Left forelimb (tissue), 1 donor: ENCODE measurements at places on chromosomes 7 and 10.

DNA sequence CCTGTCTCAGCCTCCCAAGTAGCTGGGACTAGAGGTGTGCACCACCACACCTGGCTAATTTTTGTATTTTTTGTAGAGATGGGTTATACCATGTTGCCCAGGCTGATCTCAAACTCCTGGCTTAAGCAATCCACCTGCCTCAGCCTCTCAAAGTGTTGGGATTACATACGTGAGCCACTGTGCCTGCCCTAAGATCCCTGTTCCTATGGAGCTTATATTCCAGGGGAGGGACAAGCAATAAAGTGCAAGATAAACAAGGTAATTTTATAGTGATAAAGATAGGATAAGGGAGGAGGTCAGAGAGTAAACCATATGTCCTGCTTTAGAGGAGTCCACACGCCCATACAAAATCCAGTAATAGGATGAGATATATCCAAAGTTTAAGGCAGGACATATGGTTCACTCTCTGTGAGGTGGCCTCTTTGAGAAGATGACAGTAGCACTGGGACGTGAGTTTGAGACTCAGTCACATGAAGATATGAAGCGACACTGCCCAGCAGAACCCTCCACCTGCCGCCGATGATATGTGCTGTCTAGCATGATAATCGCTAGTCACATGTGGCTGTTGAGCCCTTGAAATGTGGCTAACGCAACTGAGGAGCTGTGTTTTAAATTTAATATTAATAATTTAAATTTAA is 113.5 kb upstream of the PDCD4 start:
- no peak for DNase-seq

DNA sequence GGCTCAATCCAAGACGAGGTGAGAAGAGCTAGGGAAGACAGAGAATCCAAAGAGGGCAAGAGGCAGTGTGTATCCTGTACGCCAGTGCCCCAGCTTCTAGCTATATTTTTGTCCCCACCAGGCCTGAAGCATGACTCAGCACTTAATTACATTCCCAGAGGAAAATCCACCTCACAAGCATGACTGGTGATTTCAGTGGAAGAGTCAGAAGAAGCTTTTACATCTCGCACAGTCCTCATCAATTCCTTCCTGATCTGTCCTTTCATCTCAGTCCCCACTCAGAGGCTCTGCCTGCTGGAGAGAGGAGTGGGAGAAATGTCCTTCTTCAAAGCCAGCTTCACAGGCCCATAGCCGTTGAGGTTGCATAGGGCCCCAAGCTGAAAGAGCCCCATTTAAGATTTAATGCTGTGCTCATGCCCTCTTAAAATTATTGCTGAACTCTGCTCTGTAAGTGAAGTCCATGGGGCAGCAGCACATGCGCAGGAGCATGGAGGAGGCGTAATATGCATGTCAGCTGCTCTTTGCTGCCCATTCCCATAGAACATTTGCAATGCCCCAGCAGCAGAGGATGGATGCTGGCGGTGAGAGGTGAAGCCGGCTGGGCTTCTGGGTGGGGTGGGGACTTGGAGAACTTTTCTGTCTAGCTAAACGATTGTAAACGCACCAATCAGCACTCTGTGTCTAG is 39.0 kb upstream of the AOAH start:
- DNase-seq = no peak

GRCh38 chr10:102639537-102639936 is 4.7 kb upstream of the TRIM8 start:
- DNase-seq = no peak

- DNase-seq = no peak
Observed at GRCh38 chr7:73451780-73452398, 18.3 kb downstream of the FZD9 start.

DNA sequence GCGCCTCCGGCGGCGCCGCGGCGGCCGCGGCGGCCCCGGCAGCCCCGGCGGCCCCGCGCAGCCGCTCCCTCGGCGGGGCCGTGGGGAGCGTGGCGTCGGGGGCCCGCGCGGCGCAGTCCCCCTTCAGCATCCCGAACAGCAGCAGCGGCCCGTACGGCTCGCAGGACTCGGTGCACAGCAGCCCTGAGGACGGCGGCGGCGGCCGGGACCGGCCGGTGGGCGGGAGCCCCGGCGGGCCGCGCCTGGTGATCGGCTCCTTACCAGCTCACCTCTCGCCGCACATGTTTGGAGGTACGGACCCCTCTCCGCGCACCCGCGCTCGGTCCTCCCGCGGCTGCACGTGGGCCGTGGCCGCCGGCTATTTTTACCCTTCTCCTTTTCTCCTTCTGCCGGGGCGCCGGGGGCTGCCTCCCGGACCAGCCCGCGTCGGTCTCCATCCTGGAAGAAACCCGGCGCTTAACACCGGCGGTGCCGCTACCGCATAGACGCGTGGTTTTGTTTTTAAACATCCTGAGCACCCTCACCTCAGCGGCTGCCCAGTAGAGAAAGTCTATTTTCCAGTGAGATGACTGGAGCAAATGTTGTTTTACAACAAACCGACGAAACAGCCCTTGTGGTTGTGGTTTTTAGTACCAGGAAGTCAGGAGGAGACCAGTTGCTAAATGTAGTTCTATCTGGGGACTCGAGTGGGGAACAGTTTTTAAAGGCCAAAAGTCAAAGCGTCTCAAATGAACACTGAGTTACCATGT is 1.3 kb downstream of the ZNRF2 start:
- peak; percentile 76 for DNase-seq

DNA sequence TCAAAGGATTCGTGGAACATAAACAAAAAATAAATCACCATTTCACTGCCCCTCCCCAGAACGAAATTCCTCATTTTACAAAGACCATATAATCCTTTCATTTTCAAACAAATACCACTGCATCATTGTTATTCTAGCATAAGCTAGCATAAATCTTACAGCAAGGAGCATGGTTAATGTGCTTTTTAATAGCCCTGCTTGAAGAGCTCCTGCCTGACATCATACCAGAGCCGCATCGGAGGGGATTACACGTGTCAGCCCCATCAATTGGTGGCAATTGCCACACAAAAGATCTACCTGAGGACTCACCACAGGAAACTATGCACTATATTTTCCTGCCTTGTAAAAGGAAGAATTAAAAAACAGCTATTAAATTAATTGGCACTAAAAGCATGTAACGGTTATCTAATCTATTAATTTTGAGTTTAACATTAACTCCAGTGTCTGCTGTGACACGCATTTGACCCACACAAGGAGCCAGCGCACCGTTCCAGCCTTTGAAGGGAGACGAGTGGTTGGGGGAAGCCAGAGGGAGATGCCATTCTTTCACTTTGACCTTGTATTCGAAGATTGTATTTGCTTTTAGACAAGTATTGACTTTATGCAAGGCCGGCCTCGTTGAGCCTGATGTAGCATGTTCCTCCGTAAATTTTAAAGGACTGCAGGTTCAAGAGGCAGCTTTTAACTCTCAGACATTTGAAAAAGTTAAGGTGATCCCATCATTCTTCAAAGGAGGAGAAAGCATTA is 261.1 kb upstream of the RNF32 start:
- DNase-seq = no peak

- no peak for DNase-seq
Observed at GRCh38 chr10:133100706-133101415, 13.1 kb downstream of the ADGRA1 start.

GRCh38 chr7:140541513-140542227 is 62.4 kb upstream of the MKRN1 start:
- DNase-seq = peak; percentile 80

DNA sequence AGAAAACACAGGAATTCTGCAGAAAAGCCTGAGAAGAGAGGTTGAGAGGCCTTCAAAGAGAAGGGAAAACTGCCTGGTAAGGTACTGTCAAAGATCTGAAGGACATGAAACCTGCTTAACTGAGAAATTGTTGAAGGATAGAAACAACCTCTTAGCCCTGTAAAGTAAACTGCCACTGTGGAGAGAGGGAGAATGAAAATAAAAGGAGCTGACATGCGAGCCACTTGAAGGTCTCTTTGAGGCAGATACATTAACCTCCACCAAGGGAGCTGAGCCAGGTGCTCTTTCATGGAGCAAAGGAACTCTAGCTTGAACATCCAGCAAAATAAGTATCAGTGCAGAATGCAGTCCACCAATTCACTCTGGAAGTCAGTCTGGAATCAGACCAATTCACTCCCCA is 108.8 kb upstream of the FEZF1 start:
- DNase-seq = no peak

DNA sequence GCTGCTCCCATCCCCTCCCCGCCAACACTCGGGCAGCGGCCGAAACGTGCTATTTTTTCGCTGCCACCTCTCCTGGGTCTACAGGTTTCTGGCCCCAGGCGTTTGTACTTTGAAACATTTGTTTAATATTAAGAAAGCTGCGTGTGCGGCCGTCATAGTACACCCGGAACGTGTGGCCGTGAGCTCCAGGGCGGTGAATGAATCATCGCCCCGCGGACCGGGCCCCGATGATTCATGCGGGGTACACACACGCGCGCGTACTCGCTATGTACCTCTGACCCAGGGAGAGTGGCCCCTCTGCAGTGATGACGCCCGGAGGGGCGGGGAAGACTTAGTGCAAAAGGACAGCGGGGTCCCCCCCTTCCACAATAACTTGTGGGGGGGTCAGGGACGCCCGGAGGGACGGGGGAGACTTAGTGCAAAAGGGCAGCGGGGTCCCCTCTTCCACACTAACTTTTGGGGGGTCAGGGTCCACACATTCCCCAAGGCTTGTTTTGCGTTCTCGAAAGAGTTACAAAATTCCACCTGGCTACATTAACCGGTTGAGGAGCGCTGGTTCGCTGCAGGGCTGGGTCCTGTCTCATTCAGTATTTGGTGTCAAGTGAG is 56.5 kb upstream of the PCGF5 start:
- DNase-seq = no peak

- DNase-seq = no peak
Observed at GRCh38 chr7:7439564-7439963, 96.1 kb downstream of the COL28A1 start.

GRCh38 chr7:16590424-16590823 is 55.1 kb downstream of the ANKMY2 start:
- DNase-seq = no peak

- DNase-seq = no peak
Observed at GRCh38 chr7:120987280-120987679, 1.2 kb upstream of the CPED1 start.

- DNase-seq = no peak
Observed at GRCh38 chr10:34522546-34522945, 292.6 kb downstream of the PARD3 start.

GRCh38 chr7:1536743-1537534 is 6.4 kb downstream of the MAFK start:
- peak; percentile 93 for DNase-seq

DNA sequence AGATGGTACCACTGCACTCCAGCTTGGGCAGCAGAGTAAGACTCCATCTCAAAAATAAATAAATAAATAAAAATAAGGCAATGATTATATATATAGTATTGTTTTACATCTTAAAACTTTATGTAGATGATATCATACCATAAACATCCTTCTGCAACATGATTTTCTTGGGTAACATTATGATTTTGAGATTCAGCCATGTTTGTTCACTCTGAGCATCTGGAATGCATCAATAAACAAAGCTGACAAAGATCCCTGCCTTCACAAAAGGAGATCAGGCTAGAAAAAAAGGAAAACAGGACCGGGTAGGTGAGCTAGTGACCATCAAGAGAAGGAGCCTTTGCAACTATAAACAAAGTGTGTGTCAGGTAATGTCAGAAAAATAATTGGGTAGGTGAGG is 31.9 kb upstream of the KAT6B start:
- DNase-seq = no peak

DNA sequence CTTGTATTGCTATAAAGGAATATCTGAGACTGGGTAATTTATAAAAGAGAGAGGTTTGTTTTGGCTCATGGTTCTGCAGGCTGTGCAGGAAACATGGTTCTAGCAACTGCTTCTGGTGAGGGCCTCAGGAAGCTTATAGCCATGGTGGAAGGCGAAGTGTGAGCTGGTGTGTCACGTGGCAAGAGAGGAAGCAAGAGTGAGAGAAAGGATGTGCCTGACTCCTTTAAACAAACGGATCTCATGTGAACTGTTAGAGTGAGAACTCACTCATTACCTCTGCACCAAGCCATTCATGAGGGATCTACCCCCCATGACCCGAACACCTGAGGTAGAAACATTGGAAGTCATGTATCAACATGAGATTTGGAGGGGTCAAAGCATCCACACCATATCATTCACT is 7.7 kb upstream of the ITPRIP start:
- no peak for DNase-seq

- no peak for DNase-seq
Observed at GRCh38 chr7:8063706-8064297, 95.2 kb downstream of the GLCCI1 start.

DNA sequence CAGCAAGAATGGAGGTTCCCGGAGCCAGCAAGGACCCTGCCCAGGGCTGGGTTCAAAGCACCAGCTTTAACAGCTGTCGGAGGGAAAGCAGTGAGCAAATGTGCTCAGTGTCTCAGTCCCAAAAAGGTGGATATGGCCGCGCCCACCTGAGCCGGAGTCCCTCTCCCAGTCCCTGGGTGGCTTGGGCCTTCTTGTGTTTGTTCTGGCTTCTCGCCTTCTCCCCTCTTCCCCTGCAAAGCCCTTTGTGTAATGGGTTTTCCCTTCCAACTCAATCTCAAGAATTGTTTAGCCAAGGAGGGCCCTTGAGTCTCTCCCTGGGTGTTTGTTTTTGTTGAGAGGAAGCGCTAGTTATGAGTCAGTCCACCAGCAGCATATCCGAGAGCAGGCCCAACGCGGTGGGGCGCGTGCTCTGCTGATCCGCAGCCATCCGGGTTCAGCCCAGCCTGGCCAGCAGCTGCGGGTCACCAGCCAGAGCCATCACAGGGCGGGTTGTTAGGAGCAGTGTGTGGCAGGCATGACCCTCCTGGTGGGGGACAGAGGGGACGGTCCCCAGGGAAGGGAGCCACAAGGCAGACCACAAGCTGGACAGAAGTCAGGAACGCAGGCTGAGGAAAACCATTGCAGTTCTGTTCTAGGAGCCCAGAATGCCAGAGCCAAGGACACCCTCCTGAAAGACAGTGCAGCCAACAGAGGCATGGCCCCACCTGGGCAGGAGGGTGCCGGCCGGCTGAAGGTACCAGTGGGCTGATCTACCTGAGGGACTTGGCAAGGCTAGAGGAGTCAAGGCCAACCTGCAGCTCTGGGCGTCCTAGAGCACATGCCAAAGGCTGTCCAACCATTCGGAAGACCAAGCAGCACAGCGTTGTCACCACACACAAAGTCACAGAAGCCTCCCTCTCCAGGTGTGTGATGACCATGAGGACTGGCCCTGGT is 21.3 kb downstream of the CALML3 start:
- no peak for DNase-seq

DNA sequence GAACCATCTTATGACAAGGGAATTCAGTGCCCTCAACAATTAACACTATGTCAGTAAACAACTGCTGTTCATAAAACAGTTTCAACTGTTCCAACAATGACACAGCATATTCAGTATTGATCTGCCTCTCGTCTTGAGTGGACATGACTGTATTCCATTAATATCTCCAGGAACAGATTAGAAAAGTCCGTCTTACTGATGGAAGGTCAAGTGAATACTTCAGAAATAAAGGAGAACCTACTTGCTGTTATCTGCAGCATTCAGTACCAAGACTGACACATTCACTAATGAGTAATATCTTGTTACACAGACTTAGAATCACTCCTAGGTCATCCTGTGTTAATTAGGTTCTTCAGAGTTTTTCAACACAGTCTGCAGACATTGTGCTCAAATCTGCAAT is 12.1 kb downstream of the KBTBD2 start:
- DNase-seq = no peak
